Activated naive CD8-positive, alpha-beta T cell treated with anti-CD3 and anti-CD28 coated beads for 36 hours (primary cell): ENCODE measurements at places on chromosomes 3 and 15. TPM values are rescaled to one million over a fixed set of nuclear protein-coding genes. Genes with fewer than 3 reads are reported as not detected.

Gene CPN2
- total RNA-seq: not detected

Gene CDHR4
- 0.37 TPM for total RNA-seq

Gene SLC28A2
- total RNA-seq: not detected

Gene CPNE9
- total RNA-seq: not detected
